ENCODE measurements at places on chromosomes 6 and 20.

- DNase-seq: no peak
These were observed 41.7 kb downstream of the ALDH5A1 start for GRCh38 chr6:24536466-24536865.

GRCh38 chr6:8990075-8990474 lies 554.7 kb upstream of the SLC35B3 start:
- no peak for DNase-seq

DNA sequence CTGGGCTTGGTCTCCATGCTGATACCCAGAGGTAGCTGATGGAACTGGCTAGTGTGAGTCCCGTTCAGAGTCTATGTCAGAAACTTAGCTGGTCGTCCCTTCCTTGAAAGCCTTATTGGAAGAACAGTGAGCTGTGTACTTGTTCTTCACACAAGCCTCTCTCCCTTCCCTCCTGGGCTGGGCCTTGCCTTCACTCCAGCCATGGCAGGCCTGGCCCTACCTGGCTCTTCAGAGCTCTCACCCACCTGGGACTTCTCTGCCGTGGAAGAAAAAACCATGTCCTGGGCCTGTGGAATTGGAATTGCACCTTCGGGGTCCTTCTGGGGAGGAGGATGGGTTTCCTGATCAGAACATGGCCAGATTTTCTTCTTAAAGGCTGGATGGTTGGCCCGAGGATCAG lies 20.3 kb upstream of the ZNF831 start:
- no peak for DNase-seq

- DNase-seq: no peak
These were observed 6.3 kb upstream of the CSNK2A1 start for GRCh38 chr20:549722-550496.

DNA sequence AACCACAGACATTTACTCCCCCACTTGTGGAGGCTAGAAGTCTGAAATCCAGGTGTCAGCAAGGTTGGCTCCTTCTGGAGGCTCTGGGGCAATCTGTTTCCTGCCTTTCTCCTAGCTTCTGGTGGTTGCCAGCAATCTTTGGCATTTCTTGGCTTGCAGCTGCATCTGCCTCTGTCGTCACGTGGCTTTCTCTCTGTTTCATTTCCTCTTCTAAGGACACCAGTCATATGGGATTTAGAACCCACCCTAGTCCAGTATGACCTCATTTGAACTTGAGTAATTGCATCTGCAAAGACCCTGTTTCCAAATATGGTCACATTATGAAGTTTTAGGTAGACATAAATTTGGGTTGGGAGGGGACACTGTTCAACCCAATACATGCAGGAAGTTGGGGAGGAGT lies 56.2 kb upstream of the EPB41L1 start:
- DNase-seq: no peak

- DNase-seq: no peak
These were observed 68.7 kb downstream of the PHACTR1 start for GRCh38 chr6:12785301-12785700.
